NCI-H69 (cell line): ENCODE measurements at places on chromosomes 1 and 21.

DNA sequence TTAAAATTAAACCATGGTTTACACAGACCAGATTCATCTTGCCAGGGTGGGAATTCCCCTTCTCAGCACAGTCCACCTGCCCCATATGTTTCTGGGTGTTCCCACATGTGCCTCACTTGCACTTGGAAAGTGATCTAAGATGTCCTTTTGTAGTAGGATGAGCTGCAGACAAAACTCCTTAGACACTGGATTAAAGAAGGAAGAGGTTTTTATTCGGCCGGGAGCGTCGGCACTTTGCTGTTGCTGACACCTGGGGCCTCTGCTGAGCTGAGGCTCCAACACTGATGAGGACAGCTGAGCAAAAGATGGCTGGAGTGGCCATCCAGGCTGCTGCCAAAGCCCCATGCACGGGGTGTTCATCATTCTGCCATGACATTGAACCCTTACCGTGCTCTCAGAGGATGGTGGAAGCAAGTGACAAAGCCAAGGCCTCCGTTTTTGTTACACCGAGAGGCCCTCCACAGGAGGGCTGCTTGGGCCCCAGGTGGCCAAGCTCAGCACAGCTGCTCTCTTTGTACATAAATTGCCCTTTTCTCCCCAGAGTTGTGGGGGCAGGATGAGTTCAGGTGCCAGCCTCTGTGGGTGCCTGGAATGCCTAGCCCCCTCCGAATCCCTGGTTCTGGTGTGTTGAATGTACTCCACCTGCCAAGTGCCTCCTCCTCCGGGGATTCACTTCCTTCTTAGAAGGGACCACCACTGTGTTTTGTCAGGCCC is 7.3 kb upstream of the ACOT11 start:
- peak; percentile 74 for DNase-seq

GRCh38 chr1:118659646-118660045 is 328.5 kb downstream of the TBX15 start:
- peak; percentile 21 for DNase-seq

DNA sequence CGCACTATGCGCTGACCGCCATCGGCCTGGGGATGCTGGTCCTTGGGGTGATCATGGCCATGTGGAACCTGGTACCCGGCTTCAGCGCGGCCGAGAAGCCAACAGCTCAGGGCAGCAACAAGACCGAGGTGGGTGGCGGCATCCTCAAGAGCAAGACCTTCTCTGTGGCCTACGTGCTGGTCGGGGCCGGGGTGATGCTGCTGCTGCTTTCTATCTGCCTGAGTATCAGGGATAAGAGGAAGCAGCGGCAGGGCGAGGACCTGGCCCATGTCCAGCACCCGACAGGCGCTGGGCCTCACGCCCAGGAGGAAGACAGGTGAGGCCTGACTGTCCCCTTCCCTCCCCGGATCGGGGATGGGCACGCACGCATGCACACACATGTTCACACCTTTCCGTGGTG is 31.9 kb upstream of the FHAD1 start:
- DNase-seq: no peak

DNA sequence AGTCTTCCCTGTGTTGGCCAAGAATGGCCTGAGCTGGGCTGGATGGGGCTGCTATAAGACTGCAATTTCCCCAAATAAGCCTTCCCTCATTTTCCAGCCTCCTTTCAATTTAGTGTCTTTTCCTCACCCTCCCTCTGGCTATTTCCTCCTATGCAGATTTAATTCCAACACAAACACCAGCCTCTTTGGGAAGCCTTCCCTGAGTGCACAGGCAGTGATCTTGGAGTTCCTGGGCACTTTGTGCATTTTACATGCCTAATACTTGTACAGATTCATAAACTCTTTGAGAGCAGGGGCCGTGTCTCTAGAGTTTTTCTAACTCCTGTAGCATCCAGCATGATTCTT is 91.1 kb upstream of the TLR5 start:
- DNase-seq: no peak

DNA sequence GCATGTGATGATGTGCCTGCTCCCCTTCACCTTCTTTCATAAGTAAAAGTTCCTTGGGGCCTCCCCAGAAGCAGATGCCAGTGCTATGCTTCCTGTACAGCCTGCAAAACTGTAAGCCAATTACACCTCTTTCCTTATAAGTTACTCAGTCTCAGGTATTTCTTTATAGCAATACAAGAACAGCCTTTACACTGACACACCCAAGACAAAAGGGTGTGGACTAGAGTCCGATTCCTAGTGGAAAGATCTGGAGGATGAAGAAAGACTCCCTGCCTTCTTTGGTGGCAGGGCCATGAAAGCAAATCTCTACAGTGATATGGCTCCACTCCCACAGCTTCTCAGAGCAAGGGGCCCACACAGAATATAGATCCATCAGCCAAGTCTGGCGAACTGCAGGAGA is 209.7 kb upstream of the ST6GALNAC5 start:
- no peak for DNase-seq

DNA sequence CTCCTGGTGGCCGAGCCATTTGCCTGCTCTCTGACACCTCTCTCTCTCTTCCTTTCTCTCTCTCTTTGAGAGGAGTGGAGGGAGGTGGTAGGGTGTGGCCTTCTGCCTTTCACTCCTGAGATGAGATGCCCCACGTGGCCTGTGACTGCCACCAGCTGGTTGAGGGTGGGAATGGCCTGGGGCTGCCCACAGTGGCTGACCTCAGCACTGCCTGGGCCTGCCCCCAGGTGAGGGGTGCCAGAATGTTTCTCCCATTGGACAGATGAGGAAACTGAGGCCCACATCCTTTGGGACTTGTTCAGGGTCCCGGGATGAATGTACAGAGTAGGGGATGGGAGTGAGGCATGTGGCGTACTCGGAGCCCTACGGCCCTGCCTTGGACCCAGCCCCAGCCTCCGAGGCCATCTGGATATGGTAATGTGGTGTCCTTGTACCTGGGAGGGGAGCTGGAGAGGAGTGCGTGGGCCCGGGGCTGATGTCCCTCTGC is 12.7 kb upstream of the C1orf167 start:
- peak; percentile 70 for DNase-seq

DNA sequence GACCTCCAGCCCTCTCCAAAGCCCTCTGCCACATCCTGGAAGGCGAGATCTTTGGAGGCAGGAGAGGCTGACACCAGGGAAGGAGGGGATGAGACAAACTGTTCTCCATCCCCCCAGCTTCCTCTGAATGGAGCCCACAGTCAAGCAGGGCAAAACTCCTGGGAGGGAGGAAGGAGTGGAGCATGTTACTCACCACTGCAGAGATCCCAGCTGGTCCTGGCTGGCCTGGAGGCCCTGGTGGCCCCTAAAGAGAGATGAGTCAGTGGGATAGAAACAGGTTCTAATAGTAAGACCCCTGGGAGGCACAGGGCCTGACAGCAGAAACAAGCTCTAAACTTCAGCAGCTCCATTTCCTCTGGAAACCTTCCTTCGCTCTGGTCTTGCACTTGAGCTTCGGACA is 14.0 kb upstream of the PEF1 start:
- no peak for DNase-seq

GRCh38 chr21:29297483-29298347 is 1.0 kb upstream of the BACH1 start:
- peak; percentile 23 for DNase-seq

DNA sequence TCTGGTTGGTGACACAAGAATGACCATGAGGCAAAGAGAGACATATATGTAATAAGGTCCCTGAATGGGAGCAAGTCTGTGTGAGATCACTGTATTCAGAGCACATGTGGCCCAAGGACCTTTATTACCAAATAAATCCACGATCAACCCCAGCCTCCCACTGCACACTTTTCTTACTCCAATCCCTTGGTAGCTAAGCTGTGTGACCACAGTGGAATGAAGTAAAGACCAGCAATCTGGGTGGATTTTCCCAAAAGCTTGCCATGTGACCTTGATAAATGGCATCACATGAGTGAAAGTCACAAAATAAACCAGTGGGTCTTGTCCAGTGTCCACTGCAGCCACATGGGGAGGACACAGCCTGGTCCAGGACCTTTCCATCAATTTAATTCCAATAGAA is 36.7 kb upstream of the TLR5 start:
- DNase-seq: no peak

DNA sequence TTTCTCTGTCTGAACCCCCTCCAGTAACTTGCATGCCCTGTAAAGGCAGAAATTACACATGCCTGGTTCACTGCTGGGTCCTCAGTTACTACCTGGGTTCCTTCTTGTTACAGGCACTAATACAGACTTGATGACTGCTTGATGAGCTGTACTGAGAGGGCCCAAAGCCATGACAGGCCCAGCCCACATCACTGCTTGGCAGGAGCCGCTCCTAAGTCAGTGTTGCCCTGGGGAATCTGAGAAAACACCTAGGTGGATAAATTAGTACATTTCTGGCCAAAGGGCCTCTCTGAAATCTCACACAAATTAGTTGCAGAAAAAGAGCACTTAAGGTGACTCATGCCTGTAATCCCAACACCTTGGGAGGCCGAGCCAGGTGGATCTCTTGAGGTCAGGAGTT is 37.8 kb upstream of the IRF2BP2 start:
- peak; percentile 73 for DNase-seq
